Stimulated activated CD8-positive, alpha-beta memory T cell treated with anti-CD3 and anti-CD28 coated beads, Interleukin-7, amount 100 ng/mL, for 1 hour (primary cell): ENCODE measurements at places on chromosomes 7 and 10.

- no peak for DNase-seq
These were observed 7.9 kb downstream of the ESYT2 start for GRCh38 chr7:158821171-158822031.

GRCh38 chr10:29861811-29862505 lies 197.4 kb downstream of the JCAD start:
- DNase-seq: no peak

GRCh38 chr10:124086787-124087671 lies 6.4 kb downstream of the CHST15 start:
- DNase-seq: no peak

DNA sequence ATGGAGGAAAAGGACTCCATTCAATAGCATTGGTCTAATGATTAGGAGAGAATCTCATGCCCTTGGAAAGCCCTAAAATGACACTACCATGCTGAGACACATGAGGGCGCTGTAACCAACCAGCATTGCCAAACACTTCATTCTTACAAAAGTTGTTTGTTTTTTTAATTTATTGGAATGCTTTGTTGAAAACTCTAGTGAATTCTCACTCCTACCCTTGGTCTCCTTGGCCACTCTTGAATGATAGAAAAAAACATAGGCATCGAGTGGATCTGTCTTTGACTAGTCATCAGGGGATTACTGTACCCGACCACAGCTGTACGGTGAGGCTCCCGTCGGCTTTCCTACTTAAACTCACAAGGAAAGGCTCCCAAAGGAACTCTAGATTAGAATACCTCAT lies 29.3 kb upstream of the ADD3 start:
- peak; percentile 17 for DNase-seq

DNA sequence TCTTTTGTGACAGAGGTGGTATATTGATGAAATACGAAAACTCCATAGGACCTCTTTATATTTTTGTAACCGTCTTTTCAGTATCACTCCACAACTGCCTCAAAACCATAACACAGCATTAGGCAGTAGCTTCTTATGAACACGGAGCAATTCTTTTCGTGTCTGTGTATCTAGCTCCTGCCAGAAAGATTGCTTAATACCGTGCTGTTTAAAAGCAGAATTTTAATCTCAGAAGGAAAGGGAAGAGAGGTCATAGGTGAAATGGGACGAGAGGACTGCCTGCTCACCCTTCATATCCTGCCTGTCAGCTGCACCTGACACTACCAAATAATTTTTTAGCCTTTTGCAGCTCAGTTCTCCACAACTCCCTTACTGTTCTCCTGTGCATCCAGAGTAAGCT lies 200.7 kb downstream of the DNAH11 start:
- DNase-seq: no peak

DNA sequence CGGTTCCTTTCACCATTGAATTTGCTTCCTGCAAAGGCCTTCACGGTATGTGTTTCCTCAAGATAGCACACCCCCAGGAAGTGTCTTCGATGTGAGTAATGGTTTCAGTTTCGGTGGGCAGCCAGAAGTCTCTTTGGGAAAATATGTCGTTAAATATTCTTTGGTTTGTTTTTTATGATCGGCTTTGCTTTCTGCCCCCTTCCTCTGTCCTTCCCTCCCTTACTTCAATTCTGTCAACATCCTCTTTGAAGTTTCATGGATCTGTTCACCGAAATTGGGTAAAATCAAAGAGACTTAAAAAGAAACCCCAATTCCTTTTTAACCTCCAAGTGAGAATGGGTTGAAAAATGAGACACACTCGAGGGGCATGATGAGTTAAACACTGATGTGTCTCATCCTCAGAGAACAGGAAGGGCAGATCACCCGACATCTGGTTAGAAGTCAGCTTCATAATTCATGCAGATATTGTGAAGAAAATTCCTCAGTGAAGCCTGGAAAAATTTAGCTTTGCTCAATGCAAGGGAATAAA lies 170.8 kb upstream of the HABP2 start:
- peak; percentile 8 for DNase-seq

DNA sequence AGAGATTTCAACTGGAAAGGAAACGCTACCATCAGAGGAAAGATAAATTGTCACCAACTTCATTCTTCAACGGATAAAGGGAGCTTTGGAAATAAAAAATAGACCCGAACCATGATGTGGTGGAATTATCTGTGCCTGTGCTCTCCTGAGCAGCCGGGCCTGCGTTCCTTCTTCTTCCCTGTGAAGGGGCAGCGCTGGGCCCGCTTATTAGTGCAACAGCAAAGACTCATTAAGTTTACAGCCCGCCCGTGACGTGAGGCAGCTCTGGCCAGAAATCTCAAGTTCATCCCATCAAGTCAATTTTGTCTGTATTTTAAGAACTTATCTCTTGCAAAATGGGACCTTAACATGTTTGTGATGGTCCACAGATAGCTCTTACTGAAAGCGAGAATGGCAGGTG lies 193.7 kb downstream of the ADARB2 start:
- no peak for DNase-seq

GRCh38 chr7:106869954-106870353 lies 4.9 kb downstream of the PIK3CG start:
- no peak for DNase-seq

DNA sequence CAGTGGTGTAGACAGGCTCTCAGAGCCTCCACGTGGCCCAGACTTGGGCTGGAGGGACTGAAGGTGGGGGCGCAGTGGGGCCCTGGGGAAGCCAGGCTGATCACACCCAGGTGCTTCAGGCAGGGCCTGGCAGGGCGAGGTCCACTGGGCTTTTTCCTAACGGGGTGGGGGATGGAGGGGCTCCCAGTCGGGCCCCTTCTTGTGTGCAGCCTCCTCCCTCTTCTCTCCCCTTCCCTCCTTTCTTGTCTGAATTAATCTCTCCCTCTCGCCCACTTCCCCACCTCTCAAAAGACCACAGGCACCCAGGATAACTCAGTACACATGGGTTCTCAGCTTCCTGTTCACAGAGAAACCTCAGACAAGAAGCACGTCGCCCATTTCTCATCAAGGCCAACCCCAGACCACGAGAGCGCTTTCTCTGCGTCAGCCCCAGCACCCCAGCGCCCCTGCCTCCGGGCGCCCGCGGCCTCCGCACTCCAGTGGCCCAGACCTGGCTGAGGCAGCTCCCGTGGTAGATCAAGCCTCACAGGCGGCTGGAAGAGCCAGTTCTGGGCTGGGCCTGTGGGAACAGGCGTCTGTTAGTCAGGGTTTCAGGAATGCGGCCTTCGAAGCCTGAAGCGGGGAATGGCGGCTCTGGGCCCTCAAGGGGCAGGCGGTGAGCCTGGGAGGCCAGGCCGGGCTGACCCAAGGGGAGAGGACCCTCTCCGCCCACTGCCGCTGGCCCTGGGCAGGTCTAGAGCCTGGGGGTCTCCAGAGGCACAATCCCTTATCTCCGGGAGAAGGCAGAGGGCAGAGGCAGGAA lies 50.6 kb downstream of the PWWP2B start:
- DNase-seq: peak; percentile 65

DNA sequence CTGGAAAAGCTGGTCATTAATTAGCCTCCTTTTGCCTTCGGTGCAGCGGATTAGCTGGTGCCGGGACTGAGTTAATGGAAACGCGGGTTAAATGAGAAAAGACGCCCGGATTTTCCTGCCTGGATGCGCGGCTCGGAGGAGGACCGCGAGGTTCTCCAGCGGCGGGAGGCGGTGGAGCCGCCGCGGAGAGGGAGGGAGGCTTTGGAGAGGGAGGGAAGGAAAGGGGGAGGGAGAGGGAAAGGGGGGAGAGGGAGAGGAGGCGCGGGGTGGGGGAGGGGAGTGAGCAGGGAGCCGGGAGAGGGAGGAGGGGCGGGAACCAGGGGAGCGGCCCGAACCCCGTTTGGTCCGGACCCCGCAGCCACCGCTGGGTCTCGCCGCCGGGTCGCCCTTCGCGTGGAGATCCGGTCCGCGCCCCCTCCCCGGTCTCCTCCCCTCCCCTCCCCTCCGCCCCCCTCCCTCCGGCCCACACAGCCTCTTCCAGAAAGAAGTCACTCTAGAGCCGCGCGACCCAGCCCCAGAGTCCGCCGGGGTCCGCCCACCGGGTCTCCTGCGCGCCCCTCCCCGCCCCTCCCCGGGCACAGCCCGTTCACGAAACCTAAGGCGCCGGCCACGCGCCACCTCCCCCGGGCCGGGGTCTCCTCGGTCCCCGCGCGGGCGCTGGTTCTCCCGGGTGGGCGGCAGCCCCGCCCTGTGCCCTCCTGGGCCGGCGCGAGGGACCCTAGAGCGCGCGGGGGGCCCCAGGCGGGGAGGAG lies 347.5 kb downstream of the DNAJB6 start:
- no peak for DNase-seq
